NCI-H1105 treated with DMSO at 0.1 percent for 48 hours (cell line): ENCODE measurements at places on chromosomes 6 and 20.

GRCh38 chr6:83514866-83515466, 2.6 kb downstream of the PRSS35 start:
- peak; percentile 37 for DNase-seq

- DNase-seq, result peak; percentile 76
These were observed 181.2 kb upstream of the SHLD1 start for GRCh38 chr20:5569021-5569420.

- no peak for DNase-seq
These were observed 787 bp upstream of the RAB32 start for GRCh38 chr6:146542881-146543210.

GRCh38 chr6:135693811-135694370, 157.6 kb upstream of the PDE7B start:
- DNase-seq, result no peak
